ENCODE measurements at places on chromosomes 4 and X.

- DNase-seq: no peak
Observed at GRCh38 chr4:95909211-95909610, 69.3 kb downstream of the PDHA2 start.

DNA sequence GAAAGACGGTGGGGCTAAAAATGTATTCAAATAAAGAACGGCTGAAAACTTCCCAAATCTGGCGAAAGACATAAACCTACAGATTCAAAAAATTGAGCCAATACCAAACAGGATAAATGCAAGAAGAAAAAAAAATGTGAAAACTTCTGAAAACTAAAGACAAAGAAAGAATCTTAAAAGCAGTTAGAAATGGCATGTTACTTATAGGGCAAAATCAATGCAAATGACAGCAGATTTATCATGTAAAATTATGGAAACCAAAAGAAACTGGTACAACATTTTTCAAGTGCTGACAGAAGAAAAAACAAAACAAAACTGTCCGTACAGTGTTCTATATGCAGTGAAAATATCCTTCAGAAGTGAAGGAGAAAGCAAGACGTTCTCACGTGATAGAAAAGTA lies 239.0 kb downstream of the PDGFC start:
- DNase-seq: no peak

DNA sequence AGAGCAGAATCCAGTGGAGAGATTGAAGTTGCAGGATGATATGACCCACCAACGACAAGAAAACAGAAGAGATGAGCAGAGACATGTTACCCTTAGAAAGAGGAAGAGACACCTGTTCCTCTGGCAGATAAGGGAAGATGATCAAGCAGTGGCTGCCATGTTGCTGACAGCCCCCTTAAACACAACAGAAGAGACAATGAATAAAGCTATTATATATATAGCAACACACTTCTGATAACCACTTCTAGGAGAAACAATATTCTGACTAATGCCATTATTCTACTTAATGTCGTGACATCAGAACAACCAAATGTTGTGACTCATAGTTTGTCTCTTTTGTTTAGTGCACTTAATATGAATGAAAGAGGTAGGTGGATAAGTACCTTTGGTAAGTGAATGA lies 44.9 kb downstream of the SH3RF1 start:
- no peak for DNase-seq

GRCh38 chr4:99846891-99847290 lies 30.3 kb downstream of the DAPP1 start:
- no peak for DNase-seq

DNA sequence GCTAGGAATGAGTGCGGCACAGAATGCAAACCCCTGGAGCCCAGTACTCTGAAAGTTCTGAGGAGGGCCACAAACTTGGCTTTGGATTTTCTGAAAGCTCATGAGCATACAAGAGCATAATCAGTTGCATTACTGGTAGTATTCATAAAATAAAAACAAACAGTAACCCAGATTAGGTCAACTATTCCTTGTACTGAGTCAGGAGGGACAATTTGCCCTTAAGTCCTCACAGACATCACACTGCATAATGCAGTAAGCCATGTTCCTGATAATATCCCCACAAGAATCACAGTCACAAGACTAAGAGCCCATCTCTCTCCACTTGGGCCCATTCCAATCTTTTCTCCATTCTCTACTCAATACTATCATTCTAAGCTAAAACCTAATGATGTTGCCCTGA lies 126.9 kb upstream of the NEIL3 start:
- DNase-seq: no peak

GRCh38 chr4:20338841-20339240 lies 87.1 kb downstream of the SLIT2 start:
- DNase-seq: no peak

DNA sequence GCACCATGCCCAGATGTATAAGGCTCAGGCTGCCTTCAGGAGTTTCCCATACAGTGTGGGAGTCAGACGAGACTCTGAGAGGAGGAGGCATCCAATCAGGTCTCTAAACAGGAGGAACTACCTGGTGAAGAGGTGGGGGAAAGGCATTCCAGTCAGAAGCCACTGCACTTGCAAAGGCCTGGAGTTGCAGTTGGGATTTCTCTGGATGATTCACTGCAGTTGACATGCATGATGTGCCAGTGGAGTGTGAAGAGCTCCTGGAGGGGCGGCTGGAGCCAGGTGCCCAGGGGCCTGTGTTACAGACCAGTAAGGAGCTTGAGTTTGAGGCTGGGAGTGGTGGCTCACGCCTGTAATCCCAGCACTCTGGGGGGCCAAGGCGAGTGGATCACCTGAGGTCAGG lies 339.1 kb downstream of the ARHGAP10 start:
- no peak for DNase-seq

Measured in DMS 273 treated with DMSO at 0.1 percent for 48 hours (cell line).